CD4-positive, alpha-beta T cell treated with Interleukin-1 beta for 1 hour (primary cell): ENCODE measurements at places on chromosomes 5 and 9.

GRCh38 chr9:97529363-97530076, 28.1 kb downstream of the TMOD1 start:
- DNase-seq: no peak

GRCh38 chr9:68979538-68980314, 34.2 kb downstream of the PRKACG start:
- no peak for DNase-seq

- DNase-seq: no peak
Measured at GRCh38 chr9:18360005-18360404, 113.9 kb upstream of the ADAMTSL1 start.

- no peak for DNase-seq
Measured at GRCh38 chr5:178297751-178298150, 65.1 kb upstream of the PHYKPL start.

DNA sequence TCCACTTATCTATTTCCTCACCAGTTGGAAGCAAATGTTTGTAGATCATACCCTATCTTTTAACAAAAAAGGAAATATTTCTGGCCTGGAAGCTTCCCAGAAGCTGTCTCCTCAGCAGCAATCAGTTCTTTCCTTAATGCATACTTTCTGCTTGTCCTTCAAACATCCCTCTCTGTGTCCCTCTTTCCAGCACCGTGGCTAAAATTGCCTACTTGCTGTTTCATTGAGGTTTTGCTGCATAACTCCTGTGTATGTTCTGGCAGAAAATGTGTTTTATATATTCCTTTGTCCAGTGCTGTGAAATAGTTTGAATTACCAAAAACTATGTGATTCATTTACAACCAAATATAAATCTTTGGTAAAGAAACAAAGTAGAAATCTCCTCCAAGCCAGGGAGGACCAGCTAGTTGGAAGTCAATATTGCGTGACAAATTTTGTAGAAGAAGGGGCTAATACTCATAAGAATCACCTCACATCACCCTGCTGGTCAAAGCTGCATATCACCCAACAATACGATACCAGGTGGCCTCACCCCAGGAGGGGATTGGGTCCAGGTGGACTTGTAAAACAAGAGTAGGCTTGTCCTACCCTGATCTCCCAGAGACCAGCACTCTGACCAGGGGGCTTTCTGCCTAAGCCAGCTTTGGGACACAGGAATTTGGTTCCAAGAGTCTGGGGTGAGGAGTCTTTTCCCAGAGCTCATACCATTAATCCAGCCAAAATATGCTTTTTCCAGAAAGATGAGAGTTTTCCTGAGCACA, 198.4 kb upstream of the SNX2 start:
- no peak for DNase-seq
